ENCODE measurements at places on chromosomes 11 and 22.

- no peak for DNase-seq
These were observed 218.2 kb upstream of the CCDC179 start for GRCh38 chr11:23078289-23078971.

GRCh38 chr22:31750365-31751284 is 693 bp upstream of the PRR14L start:
- no peak for DNase-seq

GRCh38 chr11:68959465-68960293 is 21.1 kb downstream of the MRGPRD start:
- DNase-seq: no peak

GRCh38 chr11:127055236-127055635 is 54.7 kb upstream of the KIRREL3 start:
- no peak for DNase-seq

GRCh38 chr11:112523477-112523876 is 262.8 kb upstream of the PLET1 start:
- DNase-seq: no peak

GRCh38 chr22:28449041-28449440 is 230.6 kb downstream of the TTC28 start:
- DNase-seq: no peak

GRCh38 chr11:30454111-30454510 is 131.2 kb downstream of the ARL14EP start:
- no peak for DNase-seq

GRCh38 chr11:65223011-65223410 is 38.8 kb upstream of the POLA2 start:
- no peak for DNase-seq

DNA sequence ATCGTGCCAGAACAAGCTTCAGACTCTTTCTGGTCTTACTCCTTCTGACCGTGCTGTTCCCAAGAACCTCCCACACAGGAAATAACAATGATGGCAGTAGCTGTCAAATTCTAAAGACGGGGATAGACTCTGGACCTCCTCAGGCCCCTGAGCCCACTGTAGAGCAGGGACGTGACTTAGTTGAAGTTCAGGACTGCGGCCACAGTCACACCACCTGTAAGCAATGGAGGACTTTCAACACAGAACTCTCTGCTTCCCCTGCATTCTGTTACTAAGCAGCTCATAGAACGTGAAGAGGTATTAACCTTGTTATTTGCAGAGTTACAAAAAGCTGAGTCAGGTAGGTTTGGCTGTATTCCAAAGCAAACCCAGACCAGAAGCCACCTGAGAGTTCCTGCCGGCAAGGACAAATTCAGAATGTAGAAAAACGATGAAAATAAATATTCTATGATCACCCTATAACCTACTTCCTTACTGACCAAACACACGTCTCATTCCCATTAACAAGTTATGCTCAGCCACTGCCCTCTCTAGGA is 12.7 kb downstream of the TMEM45B start:
- DNase-seq: no peak

DNA sequence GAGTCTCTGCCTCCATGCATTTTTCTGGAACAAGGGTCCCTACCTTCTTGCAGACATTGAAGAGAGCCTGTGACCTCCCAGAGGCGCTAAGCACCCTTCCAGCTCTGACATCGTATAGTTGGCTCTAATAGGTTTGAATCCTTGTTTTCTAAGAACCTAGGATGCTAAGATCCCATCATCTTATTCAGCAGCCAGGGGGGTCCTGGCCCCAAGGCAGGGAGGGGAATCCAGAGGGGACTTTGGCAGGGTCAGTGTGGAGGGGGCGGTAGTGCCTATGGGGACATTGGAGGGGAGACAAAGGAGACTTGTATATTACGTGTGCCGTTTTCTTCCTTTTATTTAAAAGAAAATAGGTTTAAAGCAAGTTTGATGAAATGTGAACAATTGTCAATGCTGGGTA is 3.4 kb upstream of the LRRC10B start:
- DNase-seq: no peak

- no peak for DNase-seq
These were observed 23.6 kb upstream of the LMO1 start for GRCh38 chr11:8287297-8287696.

- DNase-seq: no peak
These were observed 12.7 kb downstream of the MAP6 start for GRCh38 chr11:75656044-75656727.

DNA sequence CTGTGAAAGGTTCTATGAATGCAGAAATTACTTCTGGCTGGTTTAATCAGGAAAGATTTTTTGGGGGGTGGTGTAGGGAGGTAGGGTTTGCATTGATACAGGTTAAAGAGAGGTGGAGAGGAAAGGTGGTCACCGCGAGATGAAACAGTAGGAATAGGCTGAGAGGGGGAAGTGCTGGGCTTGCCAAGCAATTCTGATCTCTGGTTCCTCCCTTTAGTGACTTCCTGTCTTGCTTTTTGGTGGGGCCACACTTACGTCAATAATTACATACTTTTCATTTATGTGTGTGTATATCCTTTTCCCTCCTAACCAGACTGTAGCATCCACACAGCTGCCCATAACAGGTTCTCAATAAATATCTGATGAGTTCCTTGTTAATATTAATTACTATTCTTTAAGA is 120.0 kb downstream of the CTNND1 start:
- no peak for DNase-seq

GRCh38 chr11:62186195-62186594 is 3.8 kb upstream of the SCGB1D1 start:
- no peak for DNase-seq

DNA sequence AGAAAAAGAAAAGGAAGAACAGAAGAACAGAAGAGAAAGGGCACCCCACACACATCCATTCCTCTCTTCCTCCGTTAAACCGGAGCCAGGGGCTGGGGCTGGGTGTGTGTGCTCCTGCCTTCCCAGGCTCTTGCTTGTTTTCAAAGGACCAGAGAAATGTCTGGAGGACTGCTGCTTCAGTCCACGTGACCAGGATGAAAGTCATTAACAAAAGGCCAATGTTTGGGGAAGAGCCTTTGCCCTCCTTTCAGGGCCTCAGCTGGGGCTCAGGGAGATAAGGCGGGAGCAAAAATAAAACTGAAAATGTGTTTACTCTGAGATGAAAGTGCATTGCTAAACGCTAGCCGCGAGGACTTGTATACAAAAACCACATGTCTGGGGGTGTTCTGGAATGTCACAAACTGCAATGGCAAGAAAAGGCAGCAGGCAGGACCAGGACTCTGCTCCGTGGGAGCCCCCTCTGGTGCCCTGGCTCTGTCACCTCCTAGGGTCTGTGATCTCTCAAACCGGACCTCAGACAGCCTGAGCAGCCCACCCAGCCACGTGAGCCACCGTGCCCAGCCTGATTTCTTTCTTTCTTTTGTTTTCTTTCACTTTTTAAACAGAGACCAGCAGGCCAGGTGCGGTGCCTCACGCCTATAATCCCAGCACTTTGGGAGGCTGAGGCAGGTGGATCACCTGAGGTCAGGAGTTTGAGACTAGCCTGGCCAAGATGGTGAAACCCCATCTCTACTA is 31.6 kb upstream of the MYH9 start:
- peak; percentile 57 for DNase-seq

GRCh38 chr11:12130180-12130980 is 20.0 kb downstream of the MICAL2 start:
- DNase-seq: no peak

- DNase-seq: no peak
These were observed 13.8 kb upstream of the P2RY6 start for GRCh38 chr11:73258104-73259035.

GRCh38 chr11:109454857-109455256 is 32.9 kb downstream of the C11orf87 start:
- DNase-seq: no peak

DNA sequence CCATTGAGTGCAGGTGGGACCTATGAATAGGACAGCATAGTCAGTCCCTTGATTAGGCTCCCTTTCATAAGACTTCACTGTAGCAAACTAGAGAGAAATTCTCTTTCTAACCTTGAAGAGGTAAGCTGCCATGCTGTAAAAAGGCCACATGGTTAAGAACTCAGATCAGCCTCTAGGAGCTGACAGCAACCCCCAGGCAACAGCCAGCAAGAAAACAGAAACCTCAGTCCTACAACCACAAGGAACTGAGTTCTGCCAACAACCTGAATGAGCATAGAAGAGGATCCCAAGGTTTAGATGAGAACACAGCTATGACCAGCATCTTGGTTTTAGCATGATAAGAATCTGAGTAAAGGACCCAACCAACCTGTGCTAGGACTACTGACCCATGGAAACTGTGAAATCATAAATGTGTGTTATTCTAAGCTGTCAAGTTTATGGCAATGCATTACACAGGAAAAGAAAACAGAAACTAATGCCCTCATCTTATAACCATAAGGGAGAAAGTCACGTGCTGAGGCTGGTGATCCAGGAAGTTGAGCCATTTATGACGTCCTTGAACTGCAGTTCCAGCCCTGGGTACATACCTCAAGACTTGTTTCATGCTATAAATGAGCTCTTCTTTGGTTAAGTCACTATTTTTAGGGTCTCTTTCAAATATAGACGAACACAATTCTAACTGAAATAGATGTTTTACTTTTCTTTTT is 43.3 kb downstream of the RAB38 start:
- no peak for DNase-seq

GRCh38 chr11:111957663-111958444 is 20.7 kb downstream of the DIXDC1 start:
- no peak for DNase-seq

GRCh38 chr22:37258005-37258752 is 14.1 kb upstream of the RAC2 start:
- no peak for DNase-seq

- no peak for DNase-seq
These were observed 232.0 kb upstream of the ZBED5 start for GRCh38 chr11:11089805-11090204.

GRCh38 chr22:27810609-27811151 is 9.1 kb upstream of the MN1 start:
- no peak for DNase-seq

DNA sequence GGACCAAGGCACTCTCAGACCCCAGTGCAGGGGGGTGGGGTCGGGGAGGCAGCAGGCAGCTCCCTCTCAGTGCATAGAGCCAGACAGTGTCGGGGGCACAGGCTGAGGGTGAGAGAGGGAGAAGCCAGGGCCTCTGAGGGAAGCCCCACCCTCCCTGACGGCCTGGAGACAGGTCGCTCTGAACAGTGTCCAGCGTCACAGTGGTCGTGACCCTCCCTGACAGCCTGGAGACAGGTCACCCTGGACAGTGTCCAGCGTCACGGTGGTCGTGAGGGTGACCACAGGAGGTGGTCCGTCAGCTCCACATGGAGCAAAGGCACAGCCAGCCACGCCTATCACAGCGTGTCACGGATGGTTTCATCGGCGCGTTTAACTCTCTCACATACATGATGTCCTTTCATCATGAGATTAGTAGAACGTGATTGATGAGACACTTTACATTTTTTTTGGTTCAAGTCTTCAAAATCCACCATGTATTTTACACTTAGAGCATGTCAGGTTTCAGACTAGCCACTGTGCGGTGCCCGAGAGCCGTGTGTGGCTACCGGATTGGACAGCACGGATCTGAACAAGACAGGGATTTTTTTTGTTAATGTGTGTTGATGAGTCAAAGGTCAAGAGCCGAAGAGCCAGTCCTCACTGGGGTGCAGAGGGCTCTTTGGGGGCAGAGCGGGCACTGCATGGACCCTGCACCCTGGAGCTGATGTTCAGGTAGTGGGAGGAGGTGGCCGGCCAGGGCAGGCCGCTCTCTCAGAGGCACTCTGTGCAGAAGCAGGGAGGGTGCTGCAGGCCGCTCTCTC is 23.9 kb upstream of the PANX2 start:
- DNase-seq: no peak

GRCh38 chr22:22366537-22366936 is 122.0 kb downstream of the VPREB1 start:
- no peak for DNase-seq

GRCh38 chr11:92979176-92979575 is 9.7 kb downstream of the MTNR1B start:
- DNase-seq: no peak

DNA sequence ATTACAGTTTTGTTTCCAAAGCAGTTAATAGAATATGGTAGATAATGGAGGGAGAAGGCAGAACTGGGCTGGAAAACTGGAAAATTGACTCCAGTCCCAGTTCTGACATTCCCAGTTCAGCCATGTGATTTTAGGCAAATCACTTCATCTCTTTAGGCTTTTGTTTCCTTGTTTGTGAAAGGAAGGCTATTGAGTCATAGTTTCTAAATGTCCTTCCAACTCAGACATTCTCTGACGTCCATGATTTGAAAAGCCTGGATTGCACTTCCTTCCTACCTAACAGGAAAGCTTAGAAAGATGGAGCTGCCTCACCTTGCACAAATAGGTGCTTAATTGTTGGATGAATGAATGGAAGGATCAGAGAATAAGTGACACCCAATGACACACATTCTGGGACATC is 19.8 kb upstream of the GALNT18 start:
- DNase-seq: no peak

DNA sequence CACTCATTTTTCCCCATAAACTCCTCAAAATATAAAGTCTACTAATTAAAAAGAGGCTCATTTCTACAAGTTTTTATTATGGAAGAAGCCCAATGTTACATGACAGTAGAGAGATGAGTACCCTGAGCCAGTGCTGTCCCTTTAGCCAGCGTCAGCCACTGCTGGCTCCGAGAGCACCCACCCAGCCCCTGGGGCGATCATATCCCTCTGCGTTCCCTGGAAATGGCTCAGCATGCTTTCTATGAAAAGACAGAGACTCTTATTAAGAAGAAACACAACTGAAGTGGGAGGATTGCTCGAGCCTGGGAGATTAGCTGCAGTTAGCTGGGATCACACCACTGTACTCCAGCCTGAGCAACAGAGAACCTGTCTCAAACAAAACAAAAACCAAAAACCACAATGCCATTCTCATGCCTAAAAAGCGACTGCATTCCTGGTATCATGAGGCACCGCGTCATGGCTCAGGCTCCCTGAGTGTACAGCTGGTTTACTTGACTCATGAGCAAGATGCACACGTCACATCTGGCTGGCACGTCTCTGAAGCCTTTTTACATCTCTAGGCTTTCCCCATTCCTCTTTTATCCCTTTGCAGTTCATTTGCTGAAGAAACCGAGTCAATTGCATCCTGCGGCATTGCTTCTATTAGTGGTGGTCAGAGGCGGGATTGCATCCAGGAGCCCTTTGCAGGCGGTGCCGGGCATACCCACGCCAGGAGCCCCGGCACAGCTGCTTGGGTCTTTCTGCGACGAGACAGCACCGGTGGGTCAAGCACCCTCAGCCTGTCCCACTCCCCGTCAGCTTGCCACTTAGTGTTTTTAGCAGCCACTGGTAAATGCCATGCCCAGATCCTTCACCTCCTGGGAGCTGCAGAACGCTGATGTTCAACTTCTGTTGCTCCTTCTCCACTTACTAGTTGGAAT is 119.9 kb downstream of the CTTN start:
- no peak for DNase-seq
